Head of caudate nucleus (tissue), 42 donors: ENCODE measurements at places on chromosomes 13 and 19.

DNA sequence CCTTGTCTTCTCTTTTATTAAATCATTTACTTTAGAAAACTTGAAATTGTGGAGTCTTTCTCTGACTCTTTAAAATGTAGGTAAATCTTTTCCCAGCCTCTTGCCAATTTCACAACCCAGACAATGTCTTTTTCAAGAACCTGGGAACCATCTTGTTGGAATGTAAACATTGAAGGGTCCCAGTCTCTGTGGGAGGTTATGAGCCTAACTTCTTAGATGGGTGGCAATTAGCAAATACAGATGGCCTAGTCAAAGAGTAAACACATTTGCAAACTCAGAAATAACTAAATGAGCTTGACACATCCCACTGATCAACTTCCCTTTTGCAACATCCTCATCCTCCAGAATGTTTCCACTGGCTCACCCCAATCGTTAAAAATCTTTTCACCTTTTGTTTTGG lies 721.0 kb downstream of the PCDH9 start:
- no peak for DNase-seq

DNA sequence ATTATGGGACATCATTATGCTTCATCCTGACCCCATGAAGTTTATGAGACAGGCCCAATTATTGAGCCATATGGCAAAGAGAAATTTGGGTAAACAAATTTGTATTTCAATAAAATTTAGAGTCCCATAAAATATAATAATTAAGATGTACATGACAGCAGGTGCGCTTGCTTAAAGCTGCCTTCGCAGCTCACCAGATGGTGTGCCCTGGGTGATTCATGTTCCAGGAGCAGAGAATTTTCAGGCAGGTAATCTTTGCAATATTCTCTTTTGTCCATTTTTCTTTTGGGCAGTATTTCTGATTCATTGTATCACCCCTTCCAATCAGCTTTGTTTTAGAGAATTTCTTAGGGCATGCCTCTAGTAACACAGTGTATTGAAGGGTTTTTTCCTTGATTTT lies 39.5 kb upstream of the WASF3 start:
- no peak for DNase-seq

- no peak for DNase-seq
These were observed 7.1 kb downstream of the LIPE start for GRCh38 chr19:42420055-42420544.

GRCh38 chr13:99312493-99312883 lies 5.3 kb upstream of the GPR183 start:
- peak; percentile 26 for DNase-seq

DNA sequence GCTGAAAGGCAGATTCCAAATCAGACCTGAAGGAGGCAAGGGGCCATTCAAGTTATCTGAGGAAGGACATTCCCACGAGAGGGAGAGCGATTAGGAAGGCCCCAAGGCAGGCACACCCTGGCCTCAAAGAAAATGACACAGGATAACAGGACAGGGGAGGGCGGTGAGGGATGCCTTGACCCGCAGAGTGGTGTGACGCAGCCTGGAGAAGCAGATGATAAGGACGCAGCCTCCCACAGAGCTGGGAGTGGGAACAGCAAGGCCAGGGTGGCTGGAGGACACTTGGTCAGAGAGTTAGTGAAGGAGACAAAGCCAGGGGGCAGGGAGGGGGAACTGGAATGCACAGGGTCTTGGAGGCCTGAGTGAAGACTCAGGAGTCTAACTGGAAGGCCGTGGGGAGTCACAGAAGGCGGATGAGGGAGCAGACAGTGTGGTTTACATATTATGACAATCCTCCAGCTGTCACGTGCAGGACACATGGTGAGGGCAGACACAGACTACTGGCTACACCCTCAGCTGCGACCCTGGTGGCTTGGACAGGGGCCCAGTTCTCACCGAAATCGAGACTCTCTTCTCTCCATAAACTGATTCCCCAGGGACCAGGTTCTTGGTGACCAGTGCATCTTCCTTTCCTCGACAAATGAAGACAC lies 5.8 kb upstream of the DYRK1B start:
- DNase-seq = no peak

DNA sequence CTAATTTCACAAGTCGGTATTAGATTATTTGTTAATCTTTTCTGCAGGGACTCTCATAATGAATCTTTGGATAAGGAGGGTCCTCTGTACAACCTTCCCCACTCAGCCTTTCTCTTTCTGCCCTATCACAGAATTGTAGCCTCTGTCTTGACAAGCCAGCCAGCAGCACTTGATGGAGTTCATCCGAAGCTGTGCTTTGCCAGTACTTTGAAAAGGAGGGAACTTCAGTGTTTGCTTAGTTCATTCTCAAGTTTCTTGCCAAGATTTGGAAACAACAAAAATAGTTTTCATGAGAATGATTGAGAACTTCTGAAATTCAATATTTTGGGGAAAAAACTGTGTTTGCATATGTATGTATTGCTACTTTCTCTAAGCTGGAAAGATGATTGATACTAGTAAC lies 69.3 kb upstream of the HMGB1 start:
- no peak for DNase-seq

DNA sequence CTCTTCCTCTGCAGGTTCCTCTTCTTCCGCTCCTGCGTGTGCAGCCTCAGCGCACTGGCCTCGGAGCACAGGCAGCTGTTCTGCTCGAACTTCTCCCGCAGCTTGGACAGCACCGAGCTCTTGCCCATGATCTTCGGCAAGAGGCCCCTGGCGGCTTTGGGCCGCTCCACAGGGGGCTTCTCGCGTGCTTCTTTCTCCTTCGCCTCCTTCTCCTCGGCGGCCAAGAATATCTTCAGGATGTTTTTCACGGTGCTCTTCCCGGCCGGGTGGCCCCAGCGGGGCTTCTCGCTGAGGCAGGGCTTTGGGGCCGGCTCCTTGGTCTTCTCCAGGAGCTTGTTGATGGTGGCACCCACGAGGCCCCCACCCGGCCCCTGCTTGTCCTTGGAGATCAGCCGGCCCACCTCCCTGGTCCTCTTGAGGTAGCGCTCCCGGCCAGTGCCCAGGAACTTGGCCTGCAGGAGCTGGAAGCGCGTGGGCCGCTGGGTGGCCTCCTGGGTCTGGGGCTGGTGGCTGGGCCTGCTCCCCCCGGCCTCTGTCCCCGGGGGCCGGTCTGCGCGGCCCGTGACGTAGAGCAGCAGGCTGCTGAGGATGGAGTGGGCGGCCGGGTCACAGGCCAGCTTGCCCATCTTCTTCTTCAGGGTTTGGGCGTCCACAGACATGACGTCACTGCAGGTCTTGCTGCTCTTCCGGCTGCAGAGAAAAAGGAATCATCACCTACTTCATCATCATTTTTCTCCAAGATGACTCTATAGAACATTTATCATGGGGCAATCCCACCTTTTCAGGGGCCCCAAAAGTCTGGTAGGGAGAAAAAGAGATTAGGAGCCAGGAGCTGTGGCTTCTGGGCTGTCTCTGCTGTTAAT lies 43.8 kb upstream of the GRTP1 start:
- no peak for DNase-seq

DNA sequence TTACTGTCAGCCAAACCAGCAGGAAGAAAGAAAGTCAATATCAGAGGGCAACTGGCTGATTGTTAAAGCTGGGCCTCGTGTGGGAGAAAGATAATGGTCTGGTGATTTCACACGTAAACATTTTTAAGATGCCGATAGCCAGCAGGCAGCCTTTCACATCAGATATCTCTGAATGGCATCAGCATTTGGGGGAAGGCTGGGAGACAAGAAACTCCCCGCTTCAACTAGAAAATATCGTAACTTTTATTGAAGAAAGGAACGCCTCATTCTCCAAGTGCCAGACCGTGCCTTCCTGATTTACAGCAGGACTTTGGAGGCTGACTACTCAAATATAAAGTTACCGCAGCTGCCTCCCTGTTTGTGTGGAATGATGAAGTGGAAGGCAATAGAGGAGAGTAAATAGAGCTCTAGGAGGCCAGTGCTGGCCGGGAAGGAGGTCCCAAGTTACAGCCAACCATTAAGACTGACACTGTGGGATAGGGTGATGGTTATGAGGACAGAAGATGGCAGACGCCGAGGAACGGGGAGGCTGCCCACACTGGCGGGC lies 284.3 kb upstream of the MAB21L1 start:
- no peak for DNase-seq

DNA sequence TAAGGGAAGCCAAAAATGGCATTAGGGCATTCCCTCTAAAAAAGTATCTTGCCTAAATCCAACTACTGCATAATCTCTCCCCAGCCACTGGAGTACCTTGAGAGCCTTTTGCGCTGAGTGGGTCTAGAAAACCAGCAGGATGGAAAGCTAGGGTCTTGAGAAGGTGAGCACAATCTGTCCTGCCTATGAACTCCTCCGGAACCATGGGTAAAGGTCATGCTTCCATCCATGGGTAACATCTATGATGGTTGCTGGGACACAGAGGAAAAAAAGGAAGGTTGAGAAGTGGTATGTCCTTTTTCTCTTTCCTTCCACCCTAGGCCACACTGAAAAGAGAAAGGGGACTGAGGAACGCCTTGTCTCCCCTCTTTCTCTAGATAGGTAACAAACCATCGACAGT lies 52.4 kb downstream of the ZNF676 start:
- DNase-seq = no peak

- no peak for DNase-seq
These were observed 563 bp upstream of the PDCD5 start for GRCh38 chr19:32580353-32580900.

DNA sequence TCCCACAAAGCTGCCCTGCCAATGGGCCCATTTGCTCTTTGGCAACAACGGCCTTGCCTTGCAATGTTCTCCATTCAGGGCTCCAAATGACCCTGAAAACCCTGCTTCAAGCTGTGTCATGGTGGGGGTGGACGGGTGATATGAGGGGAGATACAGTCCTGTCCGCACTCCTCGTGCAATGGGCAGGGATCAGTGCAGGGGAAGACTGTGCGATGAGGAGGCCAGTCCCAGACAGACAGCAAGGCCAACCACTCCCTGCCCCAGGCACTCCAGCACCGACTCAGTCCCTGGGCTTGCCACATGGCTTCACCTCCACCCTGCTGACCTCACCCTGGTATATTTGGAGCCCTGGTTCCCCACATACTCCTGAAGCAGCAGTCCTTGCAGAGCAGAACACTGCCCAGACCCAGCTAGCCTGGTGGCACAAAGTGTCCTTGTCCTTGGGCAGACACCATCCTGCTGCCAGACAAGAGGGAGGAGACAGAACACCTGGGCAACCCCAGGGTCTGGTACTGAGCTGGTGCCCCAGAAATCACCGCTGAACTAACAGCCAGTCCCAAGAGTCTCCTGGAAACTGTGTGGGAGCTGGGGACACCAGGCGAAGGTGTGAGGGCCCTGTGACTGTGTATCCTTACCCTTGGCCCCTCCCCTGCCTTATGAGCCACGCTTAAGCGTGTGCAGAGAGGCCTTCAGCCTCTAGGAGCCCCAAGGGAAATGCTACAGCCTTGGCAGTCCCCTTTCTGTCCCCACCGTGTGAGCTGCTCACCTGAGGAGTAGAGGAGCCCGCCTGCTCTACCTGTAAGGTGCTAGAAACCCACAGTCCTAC lies 9.1 kb upstream of the SLC35E1 start:
- DNase-seq = no peak

GRCh38 chr19:46762245-46762890 lies 16.1 kb upstream of the STRN4 start:
- no peak for DNase-seq

- DNase-seq = no peak
These were observed 21.4 kb upstream of the USP12 start for GRCh38 chr13:27192973-27193372.

- DNase-seq = no peak
These were observed 21.7 kb downstream of the LILRB4 start for GRCh38 chr19:54684527-54684926.

GRCh38 chr13:51832471-51833152 lies 12.4 kb downstream of the TMEM272 start:
- DNase-seq = peak; percentile 11

GRCh38 chr13:99080131-99080530 lies 102.3 kb upstream of the DOCK9 start:
- DNase-seq = no peak

- no peak for DNase-seq
These were observed 33.5 kb upstream of the PABPC3 start for GRCh38 chr13:25062479-25062878.

- no peak for DNase-seq
These were observed 62.1 kb upstream of the ZNF536 start for GRCh38 chr19:30309905-30310601.

- no peak for DNase-seq
These were observed 14.2 kb downstream of the ARHGEF1 start for GRCh38 chr19:41897181-41897580.

DNA sequence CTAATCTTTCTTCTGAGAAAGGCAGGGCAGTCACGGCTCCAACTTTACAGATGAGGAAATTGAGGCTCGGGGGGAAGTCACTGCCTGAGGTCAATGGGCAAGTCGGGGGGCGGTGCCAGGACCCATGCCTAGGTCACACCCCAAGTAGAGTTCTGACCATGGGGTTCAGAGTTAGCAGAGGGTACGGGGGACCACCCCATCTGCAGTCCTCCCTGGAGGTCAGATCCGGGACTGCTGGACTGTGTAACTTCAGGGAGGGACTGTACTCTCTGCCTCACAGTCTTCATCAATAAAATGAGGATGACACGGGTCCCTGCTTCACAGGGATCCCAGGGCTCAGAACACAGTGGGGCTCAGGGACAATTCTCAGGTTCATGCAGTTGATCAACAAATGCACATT lies 7.7 kb downstream of the SLC5A5 start:
- no peak for DNase-seq

DNA sequence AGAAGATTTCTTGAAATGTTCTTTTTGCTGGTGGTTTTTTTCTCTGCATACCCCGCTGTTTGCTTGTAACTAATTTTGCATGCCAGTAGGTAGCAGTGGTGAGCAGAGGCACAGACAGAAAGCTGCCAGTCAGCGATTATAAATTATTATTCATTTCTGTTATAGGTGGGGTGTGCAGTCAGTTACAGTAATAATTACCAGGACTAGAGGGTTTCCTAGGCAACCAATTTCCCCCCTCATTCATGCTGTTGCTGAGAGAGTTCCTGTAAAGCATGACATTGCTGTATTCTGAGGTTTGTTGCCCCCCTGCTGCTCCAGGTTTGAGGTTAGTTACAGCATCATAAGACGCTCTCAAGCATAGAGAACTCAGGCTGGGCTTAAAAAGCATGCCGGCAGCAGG lies 104.5 kb downstream of the URI1 start:
- no peak for DNase-seq

GRCh38 chr19:54473071-54473891 lies at the start of gene CDC42EP5:
TSS of gene CDC42EP5 (minus strand) at chr19:54473296. CDS start at chr19:54465547, 7,749 bp downstream.
- no peak for DNase-seq

GRCh38 chr19:1863328-1863637 lies at the start of gene KLF16:
TSS of gene KLF16 (minus strand) at chr19:1863579. CDS start at chr19:1863497, 82 bp downstream.
- no peak for DNase-seq

- no peak for DNase-seq
These were observed 87.9 kb downstream of the LRCH1 start for GRCh38 chr13:46640843-46641242.

DNA sequence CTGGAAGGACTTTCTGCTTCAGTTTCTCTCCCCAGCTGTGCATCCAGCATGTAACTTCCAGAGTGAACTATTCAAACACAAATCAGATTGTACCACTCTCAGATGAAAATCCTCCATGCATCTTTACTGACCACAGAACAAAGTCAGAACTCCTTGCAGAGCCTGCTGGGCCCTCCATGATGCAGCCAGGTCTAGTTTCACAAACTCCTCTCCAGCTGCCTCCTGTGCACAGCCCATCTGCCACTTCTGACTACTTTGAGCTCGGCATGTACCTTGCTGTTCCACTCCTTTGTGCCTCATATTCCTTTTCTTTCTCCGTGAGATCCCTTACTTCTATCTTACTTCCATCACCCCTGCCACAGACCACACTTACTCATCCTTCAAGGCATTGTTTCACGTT lies 31.4 kb downstream of the NALCN start:
- no peak for DNase-seq
